ENCODE measurements at places on chromosomes 1 and 21.

- DNase-seq = no peak
These were observed 151.8 kb upstream of the ST6GALNAC5 start for GRCh38 chr1:76715474-76715873.

- no peak for DNase-seq
These were observed 37.4 kb downstream of the PRDM2 start for GRCh38 chr1:13737398-13737797.

- no peak for DNase-seq
These were observed 108.9 kb downstream of the TAS1R2 start for GRCh38 chr1:18750600-18750999.

DNA sequence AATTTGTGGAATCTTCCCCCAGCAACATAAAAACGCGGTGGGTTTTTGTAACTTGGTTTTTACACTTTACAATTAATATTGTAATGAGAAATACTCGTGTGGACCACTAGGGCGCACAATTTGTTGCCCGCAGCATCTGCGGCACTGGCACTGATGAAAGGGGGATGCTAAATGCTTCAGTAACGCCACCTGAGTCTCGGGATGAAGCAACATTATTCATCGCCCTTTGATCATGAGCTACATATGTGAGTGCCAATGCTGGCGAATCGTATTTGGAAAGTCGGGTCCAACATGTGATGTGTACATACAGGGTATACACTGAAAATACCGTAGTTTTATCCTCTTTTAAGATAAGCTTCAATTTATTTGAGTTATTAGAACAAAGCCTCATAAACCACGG lies 34.2 kb upstream of the COX20 start:
- DNase-seq = no peak

DNA sequence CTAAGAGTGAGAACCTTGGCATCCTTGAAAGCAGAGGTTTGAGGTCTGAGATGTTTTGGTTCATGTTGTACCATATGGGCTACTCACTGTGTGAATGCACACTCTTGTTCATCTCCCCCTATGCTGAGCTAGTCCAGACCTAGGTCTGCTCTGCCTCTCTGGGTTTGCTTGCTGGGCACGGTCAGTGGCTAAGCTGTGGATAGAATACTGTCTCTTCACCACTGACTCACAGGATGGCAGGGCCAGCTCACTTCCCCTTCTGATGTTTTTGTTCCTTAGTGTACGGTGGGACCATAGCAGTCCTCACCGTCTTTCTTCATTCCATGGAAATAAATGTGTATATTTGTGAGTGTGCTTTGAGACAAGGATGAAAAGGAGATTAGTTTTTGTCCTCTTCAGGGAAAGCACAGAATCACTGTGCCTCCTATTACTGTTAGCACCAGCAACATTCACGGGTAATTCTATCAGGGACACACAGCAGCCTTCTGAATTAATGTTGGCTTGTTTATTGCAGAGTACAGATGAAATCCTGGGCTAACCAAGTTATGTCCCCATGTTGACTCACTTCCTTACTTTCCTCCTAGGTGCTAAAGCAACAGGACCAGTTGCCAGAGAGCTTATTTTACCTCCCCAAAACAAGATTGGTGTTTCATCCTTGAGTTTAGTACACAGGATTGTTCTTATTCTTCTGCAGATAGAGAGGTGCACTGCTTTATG lies 56.9 kb upstream of the IVNS1ABP start:
- DNase-seq = no peak

DNA sequence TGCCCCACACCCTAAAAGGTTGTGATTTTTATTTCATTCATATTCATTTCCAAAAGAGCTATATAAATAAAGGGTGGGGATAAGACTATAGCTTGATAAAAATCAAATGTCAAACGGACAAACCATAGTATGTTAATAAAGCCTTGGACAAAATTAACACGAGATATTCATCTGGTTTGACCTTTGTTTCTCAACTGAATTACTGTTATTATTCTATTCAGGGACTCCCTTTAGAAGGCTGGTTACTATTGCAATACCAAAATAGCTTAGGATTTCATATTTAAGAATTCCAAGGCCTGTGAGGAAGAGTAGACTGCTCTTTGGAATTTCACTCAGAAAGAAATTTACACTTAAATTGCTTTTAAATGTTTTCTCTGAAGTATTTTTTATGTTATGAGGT lies 10.2 kb upstream of the PALMD start:
- DNase-seq = no peak

DNA sequence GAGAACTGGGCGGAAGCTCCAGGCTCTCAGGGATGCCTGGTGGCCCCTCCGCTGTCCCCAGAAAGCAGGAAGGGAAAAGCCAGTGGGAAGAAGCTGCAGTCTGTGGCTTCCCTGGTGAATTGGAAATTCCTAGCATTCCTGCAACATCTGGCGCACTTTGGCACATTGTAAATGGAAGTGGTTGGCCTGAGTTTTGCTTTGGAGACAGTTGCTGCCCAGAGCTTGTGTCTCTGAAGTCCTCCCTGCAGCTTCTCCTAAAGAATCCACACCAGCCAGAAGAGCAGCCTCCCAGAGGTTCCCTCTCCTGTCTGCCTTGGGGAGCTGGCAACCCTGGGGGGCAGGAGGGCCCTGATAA lies 48.2 kb downstream of the ARHGEF10L start:
- no peak for DNase-seq

- peak; percentile 74 for DNase-seq
These were observed 15.3 kb upstream of the SKI start for GRCh38 chr1:2212532-2213491.

GRCh38 chr1:175536921-175537320 lies 206.5 kb downstream of the TNR start:
- DNase-seq = no peak

DNA sequence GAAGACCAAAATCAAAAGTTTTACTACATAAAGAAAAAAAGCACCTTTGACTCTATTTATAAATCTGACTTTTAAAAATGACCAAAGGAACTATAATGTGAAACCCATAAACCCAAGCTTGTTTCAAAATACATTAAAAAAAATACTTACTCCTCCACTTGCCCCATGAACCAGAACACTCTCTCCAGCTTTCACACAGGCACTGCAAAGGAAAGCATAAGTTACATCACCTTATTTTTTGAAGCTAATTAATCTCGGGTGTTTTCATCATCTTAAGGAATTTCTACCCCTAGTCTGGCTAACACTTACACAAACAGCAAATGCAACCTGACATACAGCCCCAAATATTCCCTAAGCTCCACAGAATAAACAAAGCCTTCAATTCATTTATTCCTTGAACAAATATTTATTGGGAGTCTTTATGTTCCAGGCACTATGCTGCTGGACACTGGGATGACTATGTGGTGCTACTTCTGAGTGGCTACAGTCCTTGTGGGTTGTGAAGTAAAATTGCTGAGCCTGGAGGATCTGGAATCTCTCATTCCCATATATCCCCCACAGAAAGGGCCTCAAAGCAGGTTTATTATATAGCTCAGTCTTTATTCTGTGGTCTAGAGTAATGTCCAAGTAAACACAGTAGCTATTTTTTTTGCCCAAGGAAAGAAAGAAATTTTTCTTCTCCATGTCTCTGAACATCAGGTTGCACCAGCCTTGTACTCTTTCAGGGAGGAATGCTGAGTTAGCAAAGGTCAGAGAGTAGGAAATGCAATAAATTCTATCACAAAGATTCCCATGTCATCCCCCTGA lies 18.2 kb downstream of the CRYZ start:
- no peak for DNase-seq

GRCh38 chr1:100512803-100513352 lies 25.1 kb upstream of the GPR88 start:
- DNase-seq = no peak

GRCh38 chr1:181202986-181203555 lies 114.6 kb downstream of the IER5 start:
- DNase-seq = no peak

DNA sequence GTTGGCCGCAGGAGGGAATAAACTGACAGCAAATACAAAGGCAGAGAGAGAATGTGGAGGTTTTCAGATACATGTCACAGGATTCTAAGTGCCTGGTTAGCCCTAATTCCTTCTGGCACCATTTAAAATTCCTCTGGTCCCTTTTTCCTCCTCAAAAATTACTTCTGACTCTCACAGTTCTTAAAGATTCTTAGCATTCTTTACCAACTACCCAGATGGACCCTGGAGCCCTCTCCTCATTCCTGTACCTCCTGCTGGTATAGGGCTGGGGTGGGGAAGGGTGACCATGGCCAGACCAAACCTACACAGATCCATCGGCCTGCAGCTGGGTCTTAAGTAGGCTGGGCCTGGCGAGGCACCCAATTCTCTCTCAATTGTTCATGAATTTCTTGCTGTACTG lies 7.2 kb downstream of the MKNK1 start:
- DNase-seq = no peak

- peak; percentile 49 for DNase-seq
These were observed 3.9 kb upstream of the CD1C start for GRCh38 chr1:158285756-158286241.

DNA sequence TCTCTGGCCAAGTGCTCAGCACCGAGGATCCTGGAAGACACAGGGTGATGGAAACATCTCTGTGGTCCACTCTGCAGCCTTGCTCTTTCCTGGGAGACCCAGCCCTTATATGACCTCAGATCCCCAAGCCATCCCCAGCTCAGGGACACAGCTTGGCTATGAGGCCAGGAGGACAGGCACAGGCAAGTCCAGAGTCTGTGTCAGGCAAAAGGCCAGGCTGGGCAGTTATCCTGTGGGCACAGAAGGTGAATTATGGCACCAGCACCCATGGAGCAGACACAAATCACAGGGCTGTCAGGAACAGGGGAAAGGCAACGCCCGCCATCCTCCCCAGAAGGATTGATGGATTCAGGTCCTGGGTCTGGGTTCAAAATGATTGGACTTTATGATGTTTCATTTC lies 52.1 kb upstream of the SCMH1 start:
- no peak for DNase-seq

All from C1 segment of cervical spinal cord (tissue), 14 donors.